Fibroblast of gingiva (primary cell): ENCODE measurements at places on chromosomes 1 and 21.

GRCh38 chr1:54158071-54158470 is 5.3 kb upstream of the CDCP2 start:
- DNase-seq = no peak

GRCh38 chr1:183164340-183164739 is 21.7 kb upstream of the LAMC2 start:
- DNase-seq = no peak

GRCh38 chr1:157774412-157774811 is 2.5 kb downstream of the FCRL2 start:
- no peak for DNase-seq

- no peak for DNase-seq
These were observed 43.0 kb upstream of the TENT5C start for GRCh38 chr1:117562581-117563491.

DNA sequence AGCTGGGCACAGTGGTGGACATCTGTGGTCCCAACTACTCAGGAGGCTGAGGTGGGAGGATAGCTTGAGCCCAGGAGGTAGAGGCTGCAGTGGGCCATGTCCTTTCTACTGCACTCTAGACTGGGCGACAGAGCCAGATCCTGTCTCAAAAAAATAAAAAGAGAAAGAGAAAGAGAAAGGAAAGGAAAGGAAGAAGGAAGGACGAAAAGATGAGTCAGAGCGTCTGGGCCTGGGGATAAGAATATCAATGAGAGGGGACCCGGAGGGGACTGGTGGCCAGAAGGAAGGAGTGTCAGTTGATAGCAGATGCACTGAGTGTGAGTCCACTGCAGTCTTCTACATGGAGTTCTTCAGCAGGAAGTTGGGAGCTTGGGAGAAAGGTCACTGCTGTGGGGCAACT is 75.6 kb downstream of the SYT6 start:
- no peak for DNase-seq

GRCh38 chr1:161725908-161726472 is 4.6 kb downstream of the FCRLB start:
- DNase-seq = peak; percentile 36

DNA sequence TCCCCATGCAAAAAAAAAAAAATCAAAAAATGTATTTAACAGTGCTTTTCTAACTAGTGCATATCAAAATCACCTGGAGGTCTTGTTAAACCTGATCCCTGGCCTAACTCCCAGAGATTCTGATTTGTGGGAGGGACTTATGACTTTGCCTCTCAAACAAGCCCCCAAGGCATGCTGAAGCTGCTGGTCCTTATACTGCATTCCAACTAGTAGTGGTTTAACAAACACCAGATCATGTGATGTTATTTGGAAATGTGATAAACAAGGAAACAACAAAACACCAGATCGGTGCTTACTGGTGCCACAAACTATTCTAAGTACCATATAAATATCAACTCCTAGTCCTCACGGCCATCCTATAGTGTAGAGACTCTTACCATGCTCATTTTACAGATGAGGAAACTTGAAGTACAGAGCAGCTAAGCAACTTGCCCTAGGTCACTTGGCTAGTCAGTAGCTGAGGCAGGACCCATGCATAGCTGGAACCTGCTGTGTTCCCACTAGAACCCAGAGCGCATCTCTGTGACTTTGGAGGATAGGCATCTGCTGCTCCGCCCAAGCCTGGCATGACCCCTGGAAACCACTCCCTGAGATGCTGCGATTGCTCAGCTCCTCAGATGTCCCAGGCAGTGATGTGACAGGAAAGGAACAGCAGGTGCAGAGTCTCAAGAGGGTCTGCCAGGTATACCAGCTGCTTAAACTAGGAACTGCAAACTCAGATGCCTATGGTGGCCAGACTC is 38.1 kb downstream of the SOX13 start:
- DNase-seq = no peak

DNA sequence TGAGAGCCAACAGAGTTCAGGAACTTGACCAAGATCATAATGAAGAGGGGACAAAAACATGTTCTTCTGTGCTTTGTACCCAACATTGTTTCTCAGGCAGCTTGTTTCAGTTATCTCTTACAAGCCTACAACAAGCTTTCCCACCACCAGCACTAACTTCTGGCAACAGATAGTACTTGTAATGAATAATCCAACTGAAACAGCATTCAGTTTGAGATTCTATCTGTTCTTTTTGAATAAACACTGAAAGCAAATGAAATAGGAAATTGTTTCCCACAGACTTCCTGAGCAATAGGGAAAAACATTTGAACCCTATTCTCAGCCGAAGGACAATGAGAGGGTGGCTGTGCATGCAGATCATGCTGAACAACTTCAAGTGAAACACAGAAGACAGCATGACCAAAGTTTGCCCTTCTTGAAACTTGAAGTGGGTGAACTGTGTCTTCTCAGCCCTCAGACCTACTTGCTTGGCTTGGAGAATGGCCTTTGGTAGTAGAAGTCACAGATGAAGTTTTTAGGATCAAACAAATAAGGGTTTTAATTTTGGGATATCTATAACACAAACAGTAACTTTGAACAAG is 11.2 kb upstream of the HOOK1 start:
- DNase-seq = no peak

GRCh38 chr1:23558140-23558871 is 995 bp downstream of the ID3 start:
- DNase-seq = no peak
